ENCODE measurements at places on chromosomes 16 and 17.

- DNase-seq, result no peak
Measured at GRCh38 chr16:67954421-67955196, 10.7 kb upstream of the LCAT start.

DNA sequence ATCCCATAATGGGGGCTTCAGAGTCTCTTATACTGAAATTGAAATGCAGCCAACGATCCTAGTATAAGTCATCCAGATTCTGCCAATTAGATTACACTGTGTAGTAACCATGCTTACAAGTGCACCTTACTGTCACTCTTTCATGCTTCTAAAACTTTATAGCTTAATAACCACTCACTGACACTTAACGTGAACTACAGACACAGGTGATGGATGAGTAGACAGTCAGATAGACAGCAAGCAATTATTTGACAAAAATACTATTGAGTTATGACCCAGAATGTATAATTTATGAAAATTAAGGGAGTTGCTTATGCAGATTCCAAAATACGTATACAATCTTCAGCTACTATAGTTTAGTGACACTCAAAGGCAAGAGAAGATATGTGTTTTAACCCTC is 6.3 kb downstream of the CDH8 start:
- DNase-seq, result no peak

- DNase-seq, result no peak
Measured at GRCh38 chr17:4166419-4166818, 23.4 kb downstream of the CYB5D2 start.

- DNase-seq, result no peak
Measured at GRCh38 chr17:68800751-68801150, 154.4 kb downstream of the ABCA8 start.

GRCh38 chr16:47486856-47487255 is 25.7 kb downstream of the PHKB start:
- DNase-seq, result no peak

DNA sequence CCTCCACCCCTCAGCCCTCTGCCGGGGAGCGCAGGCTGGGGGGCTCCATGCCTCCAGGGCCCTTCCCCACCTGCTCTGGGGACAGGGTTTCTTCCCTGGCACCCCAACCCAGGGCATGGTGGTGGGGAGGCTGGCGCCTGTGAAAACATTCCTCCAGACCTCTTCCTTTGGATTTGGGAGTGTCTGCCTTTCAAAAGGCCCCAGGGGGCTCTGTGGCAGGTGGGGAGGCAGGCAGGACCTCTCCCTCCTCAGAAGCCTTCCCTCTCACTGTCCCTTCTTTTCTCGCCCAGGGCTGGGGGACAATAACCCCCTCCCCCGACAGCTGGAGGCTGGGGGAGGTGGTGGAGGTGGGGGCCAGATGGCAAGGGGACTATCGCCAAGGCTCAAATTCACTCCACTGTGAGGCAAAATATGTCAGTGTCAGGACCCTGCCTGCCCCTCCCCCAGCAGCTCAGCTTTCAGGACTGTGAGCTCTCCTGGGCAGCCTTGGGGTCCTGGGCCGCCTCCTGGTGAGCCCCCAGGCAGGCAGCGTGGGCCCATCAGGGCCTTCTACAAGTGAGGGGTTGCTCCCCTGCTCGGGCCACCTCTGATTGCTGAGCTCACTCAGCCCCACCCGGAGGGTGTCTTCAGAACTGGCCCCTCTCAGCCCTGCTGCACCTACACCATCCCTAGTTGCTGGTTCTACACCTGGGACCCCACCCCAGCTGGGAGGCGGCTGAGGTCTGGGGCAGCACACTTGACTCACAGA is 1.8 kb downstream of the CDH15 start:
- no peak for DNase-seq

DNA sequence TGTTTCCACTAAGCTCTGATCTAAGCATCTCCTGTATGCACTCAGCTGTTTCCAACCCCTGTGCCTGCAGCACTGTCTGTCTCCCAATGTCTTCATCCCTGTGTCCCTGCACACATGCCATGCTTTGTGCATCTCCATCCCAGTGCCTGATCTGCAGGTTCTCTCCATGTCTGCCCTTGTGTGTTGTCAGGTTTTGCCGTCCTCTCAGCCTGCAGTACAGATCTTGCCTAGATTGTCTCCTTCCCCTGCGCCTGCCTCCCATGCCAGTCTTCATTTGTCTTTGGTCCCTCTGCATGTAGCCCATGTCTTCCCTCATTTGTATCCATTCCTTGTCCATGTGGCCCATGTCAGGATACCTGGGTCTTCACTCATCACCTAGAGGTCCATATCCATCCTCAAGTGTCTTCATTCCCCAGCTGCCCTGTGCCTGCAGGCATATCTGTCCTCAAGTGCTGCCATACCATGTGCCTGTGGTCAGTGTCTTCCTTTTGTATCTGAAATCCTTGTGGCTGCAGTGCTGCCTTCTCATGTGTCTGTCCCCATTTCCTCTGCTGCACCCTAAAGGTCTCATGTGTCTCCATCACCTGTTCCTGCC is 71.5 kb downstream of the TNFRSF13B start:
- no peak for DNase-seq

- no peak for DNase-seq
Measured at GRCh38 chr16:70433458-70434103, 5.3 kb downstream of the ST3GAL2 start.

DNA sequence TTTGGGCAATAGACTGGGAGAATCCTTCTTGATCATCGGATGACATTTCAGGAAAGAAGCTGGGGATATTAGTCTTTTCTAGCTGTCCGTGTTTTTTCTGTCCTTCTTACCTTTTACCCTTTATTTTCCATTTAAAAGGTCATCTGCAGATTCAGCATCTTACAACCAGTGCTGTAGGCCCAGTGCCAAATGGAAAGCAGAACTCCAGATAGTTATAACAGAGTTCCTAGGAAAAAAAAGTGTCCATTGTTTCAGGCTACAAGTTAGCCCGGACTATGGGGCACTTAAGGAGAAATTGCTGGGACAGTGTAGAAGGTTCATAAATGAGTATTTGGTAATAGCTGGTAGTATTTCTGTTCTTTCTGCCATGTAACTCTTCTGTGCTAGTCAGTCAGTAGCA is 28.4 kb downstream of the LDHD start:
- DNase-seq, result no peak

GRCh38 chr16:17454162-17454730 is 16.5 kb downstream of the XYLT1 start:
- no peak for DNase-seq

DNA sequence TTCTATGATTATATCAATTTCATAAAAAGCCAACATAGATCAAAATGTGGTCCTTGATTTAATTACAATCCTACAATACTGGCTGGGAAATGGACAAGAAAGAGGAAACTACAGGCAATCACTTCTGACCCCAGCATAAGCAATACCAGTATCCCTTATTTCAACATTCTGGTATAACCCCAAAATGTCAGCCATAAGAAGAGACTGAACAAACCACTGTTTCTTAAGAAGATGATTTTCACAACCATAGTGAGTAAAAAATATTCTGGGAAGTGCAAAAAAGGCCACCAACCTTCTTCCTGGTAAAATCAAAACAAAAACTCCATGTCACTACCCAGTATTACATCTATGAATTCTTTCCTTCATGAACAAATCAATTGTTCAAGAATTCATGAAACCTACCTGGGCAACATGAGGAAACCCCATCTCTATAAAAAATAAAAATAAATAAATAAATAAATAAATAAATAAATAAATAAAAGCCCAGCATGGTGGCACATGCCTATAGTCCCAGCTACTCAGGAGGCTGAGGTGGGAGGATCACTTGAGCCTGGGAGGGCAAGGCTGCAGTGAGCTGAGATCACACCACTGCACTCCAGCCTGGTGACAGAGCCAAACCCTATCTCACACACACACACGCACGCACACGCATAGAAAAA is 7.5 kb downstream of the N4BP1 start:
- DNase-seq, result no peak

- DNase-seq, result no peak
Measured at GRCh38 chr17:65366102-65366844, 195.2 kb downstream of the AXIN2 start.

DNA sequence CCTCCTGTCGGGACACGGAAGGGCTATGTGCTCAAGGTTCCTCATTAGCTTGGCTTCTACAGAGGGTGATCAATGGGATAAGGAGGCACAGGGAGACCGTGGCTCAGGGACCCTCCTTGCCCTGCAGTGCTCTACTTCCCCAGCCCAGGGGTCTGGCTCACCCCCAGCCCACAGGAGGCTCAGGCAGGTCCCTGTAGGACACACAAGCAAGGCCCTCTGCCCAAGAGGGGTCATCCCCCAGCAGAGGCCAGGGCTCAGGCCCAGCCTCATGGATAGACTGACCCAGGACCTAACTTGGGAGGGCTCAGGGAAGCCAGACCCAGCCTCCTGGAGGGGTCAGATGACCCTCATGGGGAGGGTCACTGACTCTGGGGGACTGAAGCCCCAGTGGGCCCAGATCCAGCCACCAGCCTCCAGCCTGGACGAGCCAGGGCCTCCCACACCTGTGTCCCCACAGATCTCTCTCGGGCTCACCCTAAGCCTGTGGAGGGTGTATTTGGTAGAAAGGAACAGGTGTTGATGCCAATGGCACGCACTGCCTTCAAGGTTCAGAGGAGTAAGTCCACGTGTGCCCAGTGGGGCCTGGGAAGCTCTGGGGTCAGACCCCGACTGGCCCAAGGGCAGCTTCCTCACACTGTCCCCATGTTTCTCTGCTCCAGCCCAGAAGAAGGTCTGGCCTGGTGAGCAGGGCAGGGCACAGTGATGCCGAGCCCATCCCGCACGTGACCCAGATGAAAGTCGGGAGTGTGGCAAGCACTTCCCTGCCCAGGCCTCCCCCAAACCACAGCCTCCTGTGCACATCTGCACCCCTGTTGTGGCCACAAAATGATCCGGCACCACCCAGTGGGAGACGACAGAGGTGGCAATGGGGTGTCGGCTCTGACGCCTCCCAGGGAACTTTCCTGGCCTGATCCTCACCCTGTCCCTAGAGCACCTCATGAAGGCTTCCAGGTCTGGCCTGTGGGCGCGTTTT is 10.9 kb upstream of the KRTAP17-1 start:
- no peak for DNase-seq

DNA sequence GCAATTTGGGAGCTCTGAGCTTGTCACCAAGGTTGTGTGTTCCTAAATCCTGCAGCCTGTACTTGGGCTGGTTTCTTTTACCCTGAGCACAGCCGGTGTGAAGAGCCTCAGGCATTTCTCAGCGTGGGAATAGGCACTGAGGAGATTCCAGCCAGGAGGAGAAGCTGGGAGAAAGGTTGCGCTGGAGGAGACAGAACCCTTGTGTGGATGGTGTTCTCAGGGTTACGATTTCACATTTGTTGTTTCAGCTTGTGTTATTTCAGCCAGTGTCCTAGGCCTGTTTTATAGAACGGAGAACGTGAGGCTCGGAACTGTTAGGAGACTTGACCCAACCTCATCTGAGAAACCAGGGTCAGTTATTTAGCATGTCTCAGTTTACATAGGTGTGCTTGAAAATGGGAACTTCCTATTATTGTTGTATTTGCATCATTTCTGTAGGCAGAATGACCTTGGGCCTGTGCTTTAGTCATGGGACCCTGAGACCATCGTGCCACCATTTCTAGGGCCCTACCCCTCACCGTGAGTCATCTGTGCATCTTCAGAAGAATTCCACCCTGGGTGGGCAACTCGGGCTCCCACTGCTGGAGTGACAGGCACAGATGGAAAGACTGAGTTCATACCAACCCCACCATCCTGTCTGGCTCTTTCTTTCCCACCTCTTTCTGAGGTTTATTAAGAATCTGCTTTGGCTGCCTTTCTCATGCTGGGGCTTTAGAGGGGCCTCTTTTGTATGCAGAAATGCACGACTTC is 134.9 kb downstream of the MSI2 start:
- DNase-seq, result no peak

DNA sequence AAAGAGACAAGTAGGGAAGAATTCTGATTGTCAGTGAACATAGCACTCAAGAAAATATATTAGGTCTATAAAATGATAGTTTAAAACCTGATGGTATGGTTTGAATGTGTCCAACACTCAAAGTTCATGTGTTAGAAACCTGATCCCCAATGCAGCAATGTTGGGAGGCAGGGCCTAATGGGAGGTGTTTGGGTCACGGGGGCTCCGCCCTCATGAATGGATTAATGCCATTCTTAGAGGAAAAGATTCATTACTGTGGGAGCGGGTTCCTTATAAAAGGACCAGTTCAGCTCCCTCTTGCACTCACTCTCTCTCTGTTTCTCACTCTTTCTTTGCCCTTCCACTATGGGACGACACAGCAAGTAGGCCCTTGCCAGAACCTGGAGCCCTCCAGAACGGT is 41.5 kb upstream of the SLC47A1 start:
- no peak for DNase-seq

DNA sequence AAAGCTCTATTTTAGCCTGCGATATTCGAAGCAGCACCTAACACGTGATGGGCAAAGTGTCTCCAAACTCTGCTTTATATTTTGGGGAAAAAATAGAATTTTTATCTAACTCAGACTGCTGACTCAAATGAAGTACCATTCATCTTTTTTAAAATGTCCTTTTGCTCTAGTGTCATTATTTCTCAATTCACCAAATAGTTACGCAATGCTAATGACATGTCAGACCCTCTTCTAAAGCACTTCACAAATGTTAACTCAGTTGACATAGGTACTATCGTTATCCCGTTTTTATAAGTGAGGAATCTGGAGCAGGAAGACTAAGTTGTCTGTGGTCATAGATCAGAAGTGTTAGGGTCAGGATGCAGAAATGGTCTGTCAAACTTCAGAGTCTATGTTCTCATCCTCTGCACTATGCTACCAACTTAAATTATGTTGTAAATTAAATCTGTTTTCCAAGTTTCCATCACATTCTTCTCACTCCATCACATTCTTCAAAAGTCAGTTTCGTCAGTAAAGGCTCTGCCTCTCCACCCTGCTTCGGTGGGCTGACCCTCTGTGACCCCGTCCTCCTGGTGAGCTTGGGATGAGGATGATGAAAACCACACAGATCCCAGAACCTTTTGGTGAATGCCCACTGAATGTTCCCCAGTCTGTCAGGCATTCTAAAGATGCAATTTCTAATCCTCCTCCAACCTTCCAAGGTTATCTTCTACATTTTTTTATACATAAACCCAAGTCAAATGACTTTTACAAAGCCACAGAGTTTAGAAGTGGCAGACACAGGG is 102.8 kb downstream of the ADAMTS18 start:
- no peak for DNase-seq

DNA sequence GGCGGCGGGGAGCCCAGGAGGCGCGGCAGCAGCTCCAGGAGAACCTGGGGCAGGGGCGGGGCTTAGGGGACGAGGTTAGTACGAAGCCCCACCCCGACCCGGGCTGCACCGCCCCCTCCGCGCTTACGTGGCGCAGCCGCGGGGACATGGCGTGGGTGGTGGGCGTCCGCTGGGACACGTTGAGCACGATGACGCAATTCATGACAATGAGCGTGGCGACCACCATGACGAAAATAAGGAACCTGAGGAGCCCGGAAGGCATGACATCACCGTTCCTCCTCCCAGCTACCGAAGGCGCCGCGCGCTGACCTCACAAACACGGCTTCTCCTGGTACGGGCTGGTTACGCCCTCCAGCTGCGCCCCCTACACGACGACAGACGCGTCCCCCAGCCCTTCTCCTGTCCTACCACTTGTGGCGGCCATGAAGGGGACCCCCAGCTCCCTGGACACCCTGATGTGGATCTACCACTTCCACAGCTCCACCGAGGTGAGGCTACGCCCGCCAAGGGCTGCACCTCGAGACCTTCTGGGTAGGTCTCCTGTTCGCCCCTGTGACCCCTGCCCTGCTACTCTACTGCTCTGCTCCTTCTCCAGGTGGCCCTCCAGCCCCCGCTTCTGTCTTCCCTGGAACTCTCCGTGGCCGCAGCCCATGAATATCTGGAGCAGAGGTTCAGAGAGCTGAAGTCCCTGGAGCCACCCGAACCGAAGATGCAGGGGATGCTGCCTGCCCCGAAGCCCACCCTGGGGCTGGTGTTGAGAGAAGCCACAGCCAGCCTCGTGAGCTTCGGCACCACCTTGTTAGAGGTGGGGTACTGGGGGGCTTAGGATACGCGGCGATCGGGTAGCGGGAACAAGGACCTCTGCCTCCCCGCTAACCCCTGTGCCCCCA is at the start of gene C17orf107:
TSS of gene C17orf107 (plus strand) at position 196 of the 890 bp plus-strand sequence. CDS start at position 423, 227 bp downstream.
- DNase-seq, result no peak
